Epithelial cell of alveolus of lung (primary cell): ENCODE measurements at places on chromosomes 1 and 21. TPM values are rescaled to one million over a fixed set of nuclear protein-coding genes. Genes with fewer than 3 reads are reported as not detected.

The PHF13 gene
- 12.4 and 19.4 TPM in 2 replicates for total RNA-seq

The AGRN gene
- 96.1 and 101 TPM in 2 replicates for total RNA-seq

The CCDC30 gene
- total RNA-seq: 0.13 and 0.96 TPM in 2 replicates

The CLDN17 gene
- total RNA-seq: not detected in 2 replicates

The PLPPR4 gene
- total RNA-seq: 0.13 and 0.24 TPM in 2 replicates

The PHLDA3 gene
- total RNA-seq: 66.1 and 76.5 TPM in 2 replicates

The PCAT6 gene
- total RNA-seq: 0.65 and 2.4 TPM in 2 replicates

The HENMT1 gene
- 0.64 and 3.7 TPM in 2 replicates for total RNA-seq

The HOOK1 gene
- under 0.01 TPM in 1 of 2 replicates, not detected in the other for total RNA-seq

The DMBX1 gene
- total RNA-seq: not detected in 2 replicates

The TMEM201 gene
- total RNA-seq: 8.2 and 9.4 TPM in 2 replicates

The HSF2BP gene
- 0.48 and 1.0 TPM in 2 replicates for total RNA-seq

The NEGR1 gene
- 3.1 and 3.2 TPM in 2 replicates for total RNA-seq

The SSX2IP gene
- total RNA-seq: 5.9 and 10.0 TPM in 2 replicates

The ASAP3 gene
- 14.5 and 38.8 TPM in 2 replicates for total RNA-seq

The OR2L13 gene
- total RNA-seq: not detected in 2 replicates

The S100A8 gene
- total RNA-seq: not detected in 2 replicates

The PLA2G2A gene
- total RNA-seq: not detected in 2 replicates

The OR6Y1 gene
- total RNA-seq: not detected in 2 replicates

The SUSD4 gene
- total RNA-seq: 0.13 TPM in 1 of 2 replicates, not detected in the other

The IVL gene
- total RNA-seq: not detected in 2 replicates

The PRDM2 gene
- 6.5 and 21.4 TPM in 2 replicates for total RNA-seq

The APCS gene
- total RNA-seq: not detected in 2 replicates

The ZZZ3 gene
- total RNA-seq: 39.8 and 43.4 TPM in 2 replicates

The FASLG gene
- total RNA-seq: not detected in 2 replicates

The HCRTR1 gene
- total RNA-seq: 0.13 TPM in 1 of 2 replicates, not detected in the other

The LAMC2 gene
- 5.4 and 113 TPM in 2 replicates for total RNA-seq

The CYP4A22 gene
- total RNA-seq: not detected in 2 replicates

The GSTM2 gene
- 23.4 and 31.6 TPM in 2 replicates for total RNA-seq

The MRPL24 gene
- total RNA-seq: 52.1 and 67.7 TPM in 2 replicates

The C8A gene
- total RNA-seq: not detected in 2 replicates

The C1QB gene
- total RNA-seq: not detected in 2 replicates

The NCAM2 gene
- total RNA-seq: 1.9 and 8.1 TPM in 2 replicates

The SLC25A44 gene
- 11.6 and 15.2 TPM in 2 replicates for total RNA-seq
